Neural crest cell (in vitro differentiated cells): ENCODE measurements at places on chromosomes 1 and 21.

GRCh38 chr1:241767737-241768136 is 80.3 kb upstream of the EXO1 start:
- H3K4me1 ChIP-seq: no peaks in the 10 kb centered on the region
- no peak for DNase-seq
- H3K4me3 ChIP-seq: no peak overlapping the region
- H3K27ac ChIP-seq: no peak overlapping the region

- peaks cover 44% of the 10 kb centered on the region for H3K36me3 ChIP-seq
- no peak overlapping the region for H3K27ac ChIP-seq
- no peak overlapping the region for H3K4me3 ChIP-seq
- no peak for DNase-seq
- no peaks in the 10 kb centered on the region for H3K4me1 ChIP-seq
- H3K27me3 ChIP-seq: no peaks in the 10 kb centered on the region
Measured at GRCh38 chr1:54846716-54847284, 40.2 kb downstream of the DHCR24 start.

- H3K36me3 ChIP-seq: no peaks in the 10 kb centered on the region
- no peak for DNase-seq
- no peak overlapping the region for H3K4me3 ChIP-seq
- H3K4me1 ChIP-seq: peaks cover 13% of the 10 kb centered on the region
- H3K27me3 ChIP-seq: no peaks in the 10 kb centered on the region
Measured at GRCh38 chr1:200877839-200878551, 5.2 kb downstream of the GPR25 start.

DNA sequence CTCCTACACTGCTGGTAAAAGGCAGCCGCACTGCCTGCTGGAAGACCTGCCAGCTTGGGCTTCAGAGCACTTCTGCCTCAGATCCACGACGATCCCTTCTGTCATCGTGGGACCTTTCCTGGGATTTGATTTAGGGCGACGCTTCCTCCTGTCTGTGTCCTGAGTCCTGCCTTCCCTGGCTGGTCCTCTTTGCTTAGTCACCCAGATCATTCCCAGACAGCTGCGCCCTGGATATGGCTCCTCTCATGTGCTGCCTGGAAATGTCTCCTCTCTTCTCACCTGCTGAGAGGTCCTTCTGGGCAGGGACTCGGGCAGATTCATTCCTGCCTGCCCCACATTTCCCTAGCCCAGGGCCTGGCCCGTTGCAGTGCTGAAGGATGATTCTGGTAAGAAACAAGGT is 72.4 kb upstream of the POU3F1 start:
- H3K4me1 ChIP-seq: peaks cover 14% of the 10 kb centered on the region
- no peak for DNase-seq
- H3K27me3 ChIP-seq: no peaks in the 10 kb centered on the region

DNA sequence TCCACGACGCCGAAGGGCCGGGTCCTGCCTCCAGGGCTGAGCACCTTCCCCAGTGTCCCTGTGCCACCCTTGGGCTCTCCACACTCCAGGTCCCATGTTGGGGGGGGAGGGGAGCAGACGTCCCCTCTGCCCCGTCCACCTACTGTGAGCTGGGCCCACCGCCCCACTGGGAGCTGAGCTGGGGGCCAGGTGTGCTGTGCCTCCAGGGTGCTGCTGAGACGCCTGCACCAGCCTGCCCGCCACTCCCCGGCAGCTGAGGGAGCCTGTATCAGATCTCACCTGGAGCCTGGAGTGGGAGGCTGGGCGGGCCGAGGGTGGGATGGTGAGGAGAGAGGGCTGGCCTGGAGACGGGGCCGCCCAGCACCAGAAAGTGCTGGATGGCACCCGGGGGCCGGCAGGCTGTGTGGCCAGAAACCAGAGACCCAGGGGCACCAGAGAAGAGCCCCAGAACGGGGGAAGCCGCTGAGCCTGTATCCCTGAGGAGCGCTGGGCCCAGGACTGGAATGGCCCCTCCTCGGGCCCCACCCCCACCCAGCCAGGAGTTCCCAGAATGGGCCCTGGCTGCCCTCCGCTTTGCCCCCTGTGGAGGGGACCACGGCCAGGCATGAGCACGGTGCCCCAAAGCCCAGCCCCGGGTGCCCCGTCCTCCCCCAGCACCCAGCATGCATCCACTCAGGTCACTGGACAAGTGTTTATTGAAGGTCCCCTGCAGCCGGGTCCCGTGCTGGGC is 3.4 kb downstream of the TNFRSF18 start:
- peaks cover 2% of the 10 kb centered on the region for H3K4me1 ChIP-seq
- no peaks in the 10 kb centered on the region for H3K36me3 ChIP-seq
- peaks cover 17% of the 10 kb centered on the region for H3K27me3 ChIP-seq
- H3K4me3 ChIP-seq: no peak overlapping the region

GRCh38 chr21:15023776-15024175 is 41.0 kb downstream of the NRIP1 start:
- H3K4me1 ChIP-seq: peaks cover 24% of the 10 kb centered on the region
- peaks cover 14% of the 10 kb centered on the region for H3K36me3 ChIP-seq
- no peak for DNase-seq
- no peaks in the 10 kb centered on the region for H3K27me3 ChIP-seq

DNA sequence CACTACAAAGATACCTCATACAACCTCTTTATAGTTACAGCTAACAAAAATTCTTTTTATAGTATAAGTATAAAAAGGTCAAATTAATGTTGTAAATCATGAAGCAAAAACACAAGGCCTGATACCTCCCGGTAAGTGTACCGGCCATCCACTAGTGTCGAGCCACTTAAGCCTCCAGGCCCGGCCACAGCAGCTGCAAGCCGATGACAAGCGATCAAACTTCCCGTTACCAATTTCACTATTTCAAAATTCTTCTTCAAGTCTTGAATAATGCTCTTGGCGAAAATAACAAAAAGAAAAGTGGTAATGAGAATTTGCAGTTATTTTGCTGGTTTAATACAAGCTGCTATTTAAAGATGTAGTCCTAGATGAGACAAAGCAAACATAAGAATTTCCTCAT is 67.6 kb downstream of the USP24 start:
- H3K27ac ChIP-seq: no peak overlapping the region
- H3K4me1 ChIP-seq: peaks cover 2% of the 10 kb centered on the region
- H3K27me3 ChIP-seq: no peaks in the 10 kb centered on the region
- H3K4me3 ChIP-seq: no peak overlapping the region

DNA sequence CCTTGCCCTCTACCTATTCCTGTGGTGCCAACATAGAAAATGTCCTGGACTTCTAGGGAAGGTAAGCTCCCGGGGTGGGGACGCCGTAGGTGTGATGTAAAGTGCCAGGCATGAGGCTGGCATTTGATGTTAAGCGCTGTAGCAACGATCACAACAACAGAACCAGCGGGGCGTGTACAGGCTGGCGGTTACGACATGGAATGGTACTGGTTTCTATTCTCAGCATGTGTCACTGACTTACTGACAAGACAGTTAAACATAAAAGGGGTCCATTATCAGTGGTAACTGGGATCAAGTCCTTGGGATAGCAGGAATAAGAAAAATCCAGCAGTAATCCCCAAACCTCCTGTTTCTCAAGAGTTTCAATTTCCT is 58.9 kb downstream of the TGFBR3 start:
- peaks cover 44% of the 10 kb centered on the region for H3K4me1 ChIP-seq
- DNase-seq: no peak
- no peaks in the 10 kb centered on the region for H3K27me3 ChIP-seq

GRCh38 chr1:247431643-247432042 is 15.7 kb downstream of the NLRP3 start:
- DNase-seq: no peak
- H3K4me1 ChIP-seq: no peaks in the 10 kb centered on the region
- no peak overlapping the region for H3K27ac ChIP-seq
- H3K4me3 ChIP-seq: no peak overlapping the region
- H3K36me3 ChIP-seq: no peaks in the 10 kb centered on the region

- H3K27ac ChIP-seq: no peak overlapping the region
- no peak overlapping the region for H3K4me3 ChIP-seq
- no peaks in the 10 kb centered on the region for H3K27me3 ChIP-seq
- peaks cover 45% of the 10 kb centered on the region for H3K36me3 ChIP-seq
Measured at GRCh38 chr1:185062710-185063370, 17.5 kb downstream of the RNF2 start.
